ENCODE measurements at places on chromosomes 11 and 22.
A peak's percentile ranks its signal among the peaks of the same experiment; 100 is the strongest.

DNA sequence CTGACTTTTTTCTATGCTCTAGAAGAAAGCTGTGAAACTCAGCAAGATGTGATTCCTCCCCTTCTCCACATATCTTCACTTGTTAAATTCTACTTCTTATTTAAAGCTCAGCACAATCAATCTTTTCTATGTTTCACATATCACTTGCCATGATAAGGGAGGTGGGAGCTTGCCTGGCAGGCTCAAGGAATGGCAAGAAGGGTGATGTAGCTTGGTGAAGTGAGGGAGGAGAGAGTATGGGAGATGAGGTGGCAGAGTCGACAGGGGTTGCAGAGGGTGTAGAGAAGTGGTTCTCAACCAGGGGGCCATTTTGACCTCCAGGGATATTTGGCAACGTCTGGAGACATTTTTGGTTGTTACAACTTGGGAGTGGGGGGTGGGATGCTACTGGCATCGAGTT is 120.6 kb upstream of the TIMP3 start:
- DNase-seq, result no peak

DNA sequence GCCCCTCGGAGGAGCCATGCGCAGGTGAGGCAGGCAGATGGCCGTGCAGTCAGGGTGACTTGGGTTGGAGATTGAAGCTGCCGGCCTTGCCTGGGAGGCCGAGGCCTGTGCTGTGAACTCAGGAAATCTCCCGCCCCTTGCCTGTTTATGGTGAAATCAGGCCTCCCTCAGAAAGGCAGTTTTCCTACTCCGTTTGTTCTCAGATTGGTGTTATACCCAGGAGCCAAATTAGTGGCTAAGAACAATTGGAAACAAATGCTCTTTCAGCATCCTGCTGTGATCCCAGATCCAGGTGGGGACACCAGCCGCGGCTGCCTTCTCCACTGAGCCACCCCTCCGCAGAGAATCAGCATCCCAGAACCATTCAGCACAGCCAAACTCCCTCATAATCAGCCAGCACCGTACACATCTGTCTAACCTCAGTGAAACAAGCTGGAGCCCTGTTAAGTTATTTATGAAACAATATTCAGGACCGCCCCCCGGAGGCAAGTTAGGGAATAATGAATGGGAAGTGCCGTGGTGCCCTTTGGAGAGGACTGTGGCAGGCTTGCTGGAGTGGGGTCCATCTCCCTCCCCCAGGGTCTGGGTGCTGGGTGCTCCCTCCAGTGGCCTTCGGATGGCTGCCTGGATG is 60.0 kb downstream of the PKNOX2 start:
- no peak for DNase-seq

DNA sequence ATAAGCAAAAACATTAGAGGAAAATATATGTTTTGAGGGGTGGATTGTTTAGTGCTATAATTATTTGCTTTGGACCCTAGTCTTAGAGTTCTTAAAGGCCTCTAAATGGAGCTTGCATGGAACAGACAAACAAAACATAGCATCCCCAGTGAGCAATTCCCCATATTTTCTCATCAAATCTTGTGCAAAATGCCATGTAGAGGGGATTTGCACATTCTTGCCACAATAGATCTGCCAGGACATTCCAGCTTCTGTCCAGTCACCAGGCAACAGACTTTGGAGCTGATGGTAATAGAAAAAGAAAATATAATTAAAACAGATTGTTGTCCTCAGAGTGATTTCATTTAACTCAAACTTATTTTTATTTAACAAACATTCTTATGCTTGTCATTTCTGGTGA is 360.3 kb upstream of the PDGFD start:
- DNase-seq, result no peak

GRCh38 chr22:50675553-50676179 is 3.0 kb downstream of the SHANK3 start:
- no peak for DNase-seq

GRCh38 chr11:103601225-103601846 is 435.1 kb upstream of the DDI1 start:
- DNase-seq, result peak; percentile 35

DNA sequence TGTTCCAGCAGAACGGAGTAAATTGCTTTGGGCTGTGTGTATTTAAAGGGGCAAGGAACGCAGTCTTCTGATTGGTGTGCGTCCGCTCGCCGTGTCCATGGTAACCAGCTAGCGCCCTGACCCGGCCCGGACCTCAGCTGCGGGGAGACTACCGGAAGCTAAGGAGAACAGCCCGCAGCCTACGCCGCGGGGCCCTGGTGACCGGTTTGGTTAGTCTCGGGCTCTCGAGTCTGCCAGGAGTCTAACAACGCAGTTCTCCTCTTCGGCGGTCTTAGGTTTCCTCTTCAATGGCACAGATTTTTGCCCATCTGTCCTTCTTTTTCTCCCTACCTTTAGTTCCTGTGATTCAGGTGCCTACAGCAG is 3.5 kb upstream of the OR56A3 start:
- no peak for DNase-seq

DNA sequence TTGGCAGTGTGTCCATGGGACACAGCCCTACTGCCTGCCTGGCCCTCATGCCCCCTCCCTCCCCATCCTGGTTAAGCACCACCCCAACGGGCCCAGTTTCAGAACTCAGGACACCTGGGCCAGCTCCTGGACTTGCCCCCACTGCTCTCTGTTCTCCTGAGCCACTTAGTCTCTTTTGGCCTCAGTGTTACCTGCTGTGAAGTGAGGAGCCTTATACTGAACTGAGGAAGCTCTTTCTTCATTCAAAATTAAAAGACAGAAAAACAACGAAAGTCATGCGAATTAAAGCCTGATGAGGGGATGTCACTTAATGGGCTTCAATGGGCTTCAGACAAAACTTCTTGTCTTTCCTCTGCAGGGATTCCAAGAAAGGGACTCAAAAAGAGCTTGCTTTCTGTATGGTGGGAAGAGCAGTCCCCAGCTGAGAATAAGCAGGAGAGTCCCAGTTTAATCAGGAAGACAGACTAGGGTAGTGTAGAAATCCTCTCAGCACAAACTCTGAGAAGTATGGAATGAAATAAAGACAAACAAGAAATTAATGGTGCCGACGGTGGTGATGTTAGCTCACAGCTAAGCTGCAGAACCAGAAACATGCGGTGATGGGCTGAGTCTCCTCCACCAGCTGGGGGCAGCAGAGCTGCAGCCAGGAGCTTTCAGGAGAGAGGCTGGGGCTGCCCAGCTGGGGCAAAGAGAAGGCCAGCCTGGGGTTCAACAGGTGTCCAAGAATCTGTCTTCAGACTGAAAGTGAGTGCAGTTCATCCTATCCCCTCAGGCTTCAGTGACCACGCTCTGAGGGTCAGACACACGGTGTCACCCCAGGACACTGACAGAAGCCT is 101.0 kb downstream of the GGTLC2 start:
- peak; percentile 40 for DNase-seq

DNA sequence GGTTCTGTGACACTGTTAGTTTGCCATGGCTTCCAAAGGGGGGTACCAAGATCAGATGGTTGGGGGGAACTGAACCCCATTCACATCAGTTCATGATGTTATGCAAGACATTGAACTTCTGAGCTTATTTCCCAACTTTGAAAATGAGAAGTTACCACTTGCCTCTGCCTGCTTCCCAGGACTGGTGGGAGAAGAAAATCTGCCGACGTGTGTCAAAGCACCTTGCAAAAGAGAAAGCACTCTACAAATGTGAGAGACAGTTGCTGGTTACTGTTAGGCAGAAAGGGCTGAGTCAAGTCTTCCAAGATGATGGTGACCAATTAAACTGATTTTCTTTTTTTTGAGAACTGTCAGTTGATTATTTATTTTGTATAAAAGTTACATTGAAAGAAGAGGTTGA is 45.6 kb downstream of the SMCO4 start:
- peak; percentile 75 for DNase-seq

GRCh38 chr11:24233041-24233440 is 263.8 kb upstream of the LUZP2 start:
- no peak for DNase-seq

DNA sequence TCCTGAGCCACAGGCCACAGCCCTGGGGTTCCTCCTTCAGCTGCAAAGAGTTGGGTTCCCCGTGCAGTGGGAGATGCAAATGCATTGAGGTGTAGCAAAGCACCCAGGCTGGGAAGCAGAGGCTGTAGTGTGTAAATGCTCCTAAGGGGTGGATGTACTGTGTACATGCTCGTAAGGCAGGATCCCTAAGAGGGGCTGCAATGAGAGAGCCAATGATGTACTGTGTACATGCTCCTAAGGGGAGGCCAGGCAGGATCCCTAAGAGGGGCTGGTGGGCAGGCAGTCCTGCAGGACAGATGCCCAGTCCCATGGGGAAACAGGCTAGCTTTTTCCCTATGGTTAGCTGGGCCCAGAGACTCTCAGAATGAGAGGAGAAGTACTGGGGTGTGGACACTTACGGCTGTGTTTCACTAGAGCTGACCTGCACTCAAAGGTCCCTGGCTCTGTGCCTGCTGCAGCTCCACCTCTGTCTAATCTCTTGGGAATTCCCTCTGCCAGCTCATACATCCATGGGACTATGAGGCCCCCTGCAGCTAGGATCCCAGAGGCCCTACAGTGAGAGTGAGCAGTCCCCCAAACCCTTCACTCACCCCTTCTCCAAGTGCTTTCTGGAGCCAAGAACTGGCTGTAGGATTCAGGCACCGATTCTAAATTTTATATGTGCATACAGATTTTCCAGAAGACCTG is 261.9 kb upstream of the LUZP2 start:
- no peak for DNase-seq

- DNase-seq, result no peak
Measured at GRCh38 chr11:67499808-67500483, 5.2 kb downstream of the PITPNM1 start.

- DNase-seq, result no peak
Measured at GRCh38 chr22:20191000-20191515, 40.2 kb upstream of the CCDC188 start.

DNA sequence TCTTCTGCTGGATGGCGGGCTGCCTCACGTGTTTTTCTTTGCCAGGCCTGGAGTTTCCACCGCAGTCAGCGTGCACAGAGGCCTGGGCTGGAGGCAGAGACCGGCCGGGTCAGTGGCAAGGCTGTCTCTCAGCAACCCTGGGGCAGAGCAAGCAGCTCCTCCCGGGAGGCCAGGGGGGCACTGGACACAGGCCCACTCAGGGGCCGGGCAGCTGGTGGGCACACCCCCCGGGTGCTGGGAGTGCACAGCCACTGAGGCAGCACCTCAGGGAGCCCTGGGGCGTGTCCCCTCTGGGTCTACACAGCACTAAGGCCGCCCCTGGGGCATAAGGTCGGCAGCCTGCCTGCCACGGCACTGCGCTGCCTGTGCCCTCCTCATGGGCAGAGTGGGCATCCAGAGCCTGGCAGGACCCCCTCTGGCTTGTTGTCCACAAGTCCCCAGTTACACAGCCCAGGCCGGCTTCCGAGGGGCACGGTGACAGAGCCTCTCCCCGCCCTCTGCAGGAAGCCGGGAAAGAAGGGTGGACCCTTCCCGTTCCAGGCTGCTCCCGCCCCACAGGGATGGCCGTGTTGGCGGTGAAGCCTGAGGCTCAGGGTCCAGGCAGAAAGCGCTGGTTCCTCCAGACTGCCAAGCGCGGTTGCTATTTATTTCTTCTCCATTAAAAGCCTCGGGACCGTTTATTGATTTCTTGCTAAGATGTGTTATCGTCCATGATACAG is 18.5 kb upstream of the TH start:
- no peak for DNase-seq

GRCh38 chr22:19525116-19525660 is 978 bp upstream of the CLDN5 start:
- no peak for DNase-seq

GRCh38 chr11:22510010-22510409 is 115.6 kb downstream of the FANCF start:
- no peak for DNase-seq

GRCh38 chr22:43392385-43392989 is 19.3 kb upstream of the MPPED1 start:
- no peak for DNase-seq

- no peak for DNase-seq
Measured at GRCh38 chr22:30861131-30861530, 107.4 kb downstream of the MORC2 start.

GRCh38 chr22:39343259-39344045 is 6.3 kb upstream of the SYNGR1 start:
- DNase-seq, result peak; percentile 52

GRCh38 chr11:12902791-12903486 is 106.2 kb upstream of the RASSF10 start:
- DNase-seq, result no peak

DNA sequence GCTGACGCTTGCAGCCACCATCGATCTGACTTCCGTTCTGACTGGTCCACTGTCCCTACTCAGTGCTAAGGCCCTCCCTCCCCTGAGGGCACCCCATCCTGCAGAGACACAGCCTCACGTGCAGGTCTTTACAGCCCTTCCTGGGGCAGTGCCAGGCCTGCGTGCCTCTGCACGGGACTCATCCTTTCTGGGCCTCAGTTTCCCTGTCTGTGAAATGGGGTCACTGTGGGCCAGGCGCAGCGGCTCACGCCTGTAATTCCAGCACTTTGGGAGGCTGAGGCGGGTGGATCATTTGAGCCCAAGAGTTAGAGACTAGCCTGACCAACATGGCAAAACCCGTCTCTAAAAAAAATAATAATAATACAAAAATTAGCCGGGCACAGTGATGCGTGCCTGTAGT is 17.8 kb upstream of the PARVG start:
- DNase-seq, result no peak

GRCh38 chr11:12164061-12165014 is 53.9 kb downstream of the MICAL2 start:
- DNase-seq, result no peak

- DNase-seq, result no peak
Measured at GRCh38 chr22:48152164-48152775, 1389.8 kb downstream of the TBC1D22A start.

DNA sequence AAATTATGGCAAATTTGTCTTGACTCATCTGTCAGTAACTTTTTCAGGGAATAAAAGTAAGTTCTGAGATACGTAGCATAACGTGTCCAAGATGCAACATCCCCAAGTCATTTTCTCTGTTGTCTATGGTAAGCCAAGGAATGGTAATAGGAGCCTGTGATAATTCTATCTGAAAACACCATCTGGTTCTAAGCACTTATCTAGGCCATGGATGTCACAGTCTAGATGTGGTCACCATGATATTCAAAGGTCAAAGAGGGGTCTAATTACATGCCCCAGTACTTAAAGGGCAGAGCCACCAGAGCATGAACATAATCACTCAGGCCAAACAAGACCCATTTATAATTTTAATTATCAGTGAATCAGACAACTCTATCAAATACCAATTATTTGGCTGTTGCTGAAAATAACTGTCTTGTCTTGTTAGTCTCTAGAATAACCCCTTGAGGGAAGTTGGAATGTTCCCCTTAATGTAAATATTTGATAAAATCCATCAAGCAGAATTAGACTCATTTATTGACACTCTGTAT is 225.1 kb upstream of the MPPED2 start:
- DNase-seq, result no peak

GRCh38 chr11:61079416-61080150 is 22.7 kb upstream of the CD5 start:
- no peak for DNase-seq

DNA sequence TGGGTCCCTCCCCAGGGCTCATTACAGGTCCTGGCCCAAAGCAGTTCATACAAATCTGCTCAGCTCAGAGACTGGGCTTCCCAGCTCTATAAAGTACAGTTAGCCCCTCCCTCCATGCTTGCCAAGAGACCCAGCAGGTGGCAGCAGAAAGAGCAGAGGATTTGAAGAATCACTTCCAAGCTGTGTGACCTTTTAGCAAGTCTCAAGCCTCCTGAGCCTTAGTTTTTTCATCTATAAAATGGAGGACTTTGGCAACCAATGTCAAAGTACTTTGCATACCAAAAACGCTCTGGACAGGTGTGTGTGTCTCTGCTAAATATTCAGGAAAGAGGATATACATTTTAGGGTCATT is 26.6 kb downstream of the RELT start:
- no peak for DNase-seq

- peak; percentile 75 for DNase-seq
Measured at GRCh38 chr11:47797633-47798032, 30.5 kb upstream of the FNBP4 start.

All from inflammatory macrophage treated with lipopolysaccharide for 1 hour (primary cell).